HS-27A (cell line): ENCODE measurements at places on chromosomes 5 and 9.

- no peak for DNase-seq
Observed at GRCh38 chr5:134502259-134502658, 23.2 kb upstream of the JADE2 start.

DNA sequence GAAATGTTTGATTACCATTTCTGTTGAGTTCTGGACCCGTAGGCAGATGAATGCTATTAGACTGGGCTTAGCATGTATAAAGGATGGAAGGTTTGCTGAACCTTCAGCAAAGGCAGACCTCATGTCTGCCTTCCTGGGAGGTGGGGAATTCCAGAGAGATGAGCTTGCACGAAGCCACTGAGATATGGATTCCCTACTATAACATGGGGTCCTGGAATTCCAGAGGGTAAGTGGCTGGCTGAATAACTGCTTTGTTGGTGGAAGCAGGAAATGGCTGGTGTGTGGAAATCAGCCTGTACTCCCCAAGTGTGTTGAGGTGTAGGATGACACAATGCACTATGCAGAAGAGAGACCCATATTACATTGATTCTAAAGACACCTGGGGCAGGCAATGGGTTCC, 526.4 kb downstream of the CTNND2 start:
- DNase-seq, result no peak

DNA sequence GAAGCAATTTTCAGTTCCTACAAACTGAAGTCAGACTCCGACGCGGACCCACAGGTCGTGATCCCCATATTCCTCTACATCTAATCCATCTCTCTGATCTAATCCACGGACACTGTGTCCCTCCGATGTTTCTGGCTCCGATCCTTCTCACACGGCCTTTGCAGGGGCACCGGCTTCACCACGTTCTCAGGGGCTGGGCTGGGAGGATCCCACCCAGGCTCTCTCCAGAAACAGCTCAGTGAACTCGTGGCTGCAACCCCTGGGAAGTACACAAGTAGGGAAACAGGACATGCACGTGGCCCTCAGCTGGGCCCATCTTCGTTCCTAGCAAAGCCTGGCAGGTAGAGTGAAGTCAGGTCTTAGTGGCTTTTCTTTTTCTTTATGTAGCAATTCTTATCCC, 49.1 kb upstream of the OLFM1 start:
- no peak for DNase-seq

DNA sequence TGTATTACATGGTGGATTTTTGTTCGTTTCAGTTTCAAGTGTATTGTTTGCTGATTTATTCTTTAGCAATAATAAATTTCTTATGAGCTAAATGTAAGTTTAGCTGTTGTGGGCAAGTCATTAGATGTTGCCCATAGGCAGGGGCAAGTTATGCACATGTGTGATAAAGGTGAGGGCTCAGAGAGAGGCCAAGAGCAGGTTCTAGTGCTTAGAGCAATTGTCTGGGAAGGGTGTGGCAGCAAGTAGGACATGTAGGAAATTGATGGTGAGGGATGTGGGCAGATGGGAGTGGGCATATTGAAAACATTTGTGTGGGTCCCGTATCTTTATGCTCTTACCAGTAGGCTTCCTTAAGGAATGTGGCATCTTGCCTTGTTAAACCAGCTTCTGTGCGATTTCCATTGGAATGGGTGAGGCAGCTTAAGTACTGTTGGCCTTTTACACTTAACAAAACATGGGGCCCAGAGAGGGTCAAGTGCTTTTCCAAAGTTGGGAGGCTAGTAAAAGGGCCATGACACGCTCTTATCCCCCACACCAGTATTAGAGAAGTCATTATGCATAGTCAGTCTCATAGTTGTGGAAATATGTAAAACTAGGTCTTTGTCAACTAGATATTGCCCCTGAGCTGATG, 60.6 kb downstream of the KDM4C start:
- DNase-seq, result no peak

DNA sequence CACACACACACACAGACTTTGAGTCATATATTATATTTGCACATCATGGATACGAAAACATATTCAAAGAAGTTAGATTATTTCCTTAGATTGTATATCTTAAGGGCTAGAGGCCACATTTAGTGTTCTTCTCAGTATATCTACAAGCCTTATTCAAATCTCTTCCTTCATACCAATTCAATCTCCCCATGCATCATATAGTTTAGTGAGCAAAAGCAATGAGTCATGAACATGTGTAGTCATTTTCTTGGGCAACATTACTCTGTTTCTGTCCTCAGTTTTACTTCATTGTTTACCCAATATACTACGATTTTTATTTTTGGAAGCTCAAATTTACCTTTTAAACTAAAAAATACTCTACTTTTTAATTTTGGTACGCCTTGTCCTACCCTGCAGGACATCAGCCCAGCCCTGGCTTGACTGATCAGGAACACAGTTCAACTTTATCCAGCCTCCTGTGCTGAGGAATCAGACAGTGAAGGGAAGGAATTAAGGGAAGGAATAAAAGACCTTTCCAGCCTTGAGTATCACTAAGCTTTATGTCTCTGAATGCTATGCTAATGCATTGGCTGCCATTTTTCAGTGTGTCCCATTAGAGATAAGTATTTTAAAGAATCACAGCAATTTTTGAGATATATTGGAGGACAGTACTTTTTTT, 101.7 kb upstream of the FST start:
- DNase-seq, result no peak

DNA sequence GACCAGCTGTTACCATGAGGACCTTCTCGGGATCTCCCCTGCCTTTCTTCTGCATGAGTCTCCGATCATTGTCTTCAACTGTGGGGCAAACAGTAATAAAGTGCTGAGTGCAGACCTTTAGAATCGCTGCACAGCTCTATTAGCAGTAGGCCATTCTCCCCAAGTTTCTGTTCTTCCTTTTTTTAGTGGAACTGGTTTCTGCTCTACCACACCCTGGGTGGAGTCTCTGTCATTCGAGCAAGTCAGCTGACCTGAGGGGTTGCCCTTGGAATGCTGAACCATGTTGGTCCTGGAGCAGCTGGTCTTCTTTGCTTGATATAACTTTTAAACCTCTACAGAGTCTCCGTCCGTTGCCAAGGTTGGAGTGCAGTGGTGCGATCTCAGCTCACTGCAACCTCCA, 33.4 kb upstream of the GNPDA1 start:
- no peak for DNase-seq

- DNase-seq, result no peak
Observed at GRCh38 chr5:50711280-50711679, 44.8 kb downstream of the PARP8 start.
